ENCODE measurements at places on chromosomes 16 and 17.

DNA sequence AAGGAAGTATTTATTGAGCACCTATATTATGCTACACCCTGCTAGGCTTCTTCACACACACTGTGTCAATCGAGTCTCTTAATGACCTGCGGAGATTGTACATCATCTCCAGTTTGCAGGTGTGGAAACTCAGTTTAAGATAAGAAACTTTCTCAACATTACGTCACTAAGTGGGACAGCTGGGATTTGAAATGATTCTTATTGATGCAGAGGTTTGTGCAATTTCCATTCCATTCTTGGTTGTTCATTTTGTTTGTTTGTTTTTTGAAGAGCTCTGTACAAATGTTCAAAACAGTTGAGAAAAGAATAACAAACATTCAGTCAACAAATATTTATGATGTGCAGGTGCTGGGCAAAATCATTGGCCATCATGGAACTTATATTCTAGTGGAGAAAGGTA lies 84.8 kb downstream of the MAP2K6 start:
- no peak for DNase-seq

GRCh38 chr17:50218071-50218759 lies 16.8 kb upstream of the COL1A1 start:
- no peak for DNase-seq

- DNase-seq, result no peak
Observed at GRCh38 chr17:1785930-1786329, 24.1 kb downstream of the SERPINF1 start.

DNA sequence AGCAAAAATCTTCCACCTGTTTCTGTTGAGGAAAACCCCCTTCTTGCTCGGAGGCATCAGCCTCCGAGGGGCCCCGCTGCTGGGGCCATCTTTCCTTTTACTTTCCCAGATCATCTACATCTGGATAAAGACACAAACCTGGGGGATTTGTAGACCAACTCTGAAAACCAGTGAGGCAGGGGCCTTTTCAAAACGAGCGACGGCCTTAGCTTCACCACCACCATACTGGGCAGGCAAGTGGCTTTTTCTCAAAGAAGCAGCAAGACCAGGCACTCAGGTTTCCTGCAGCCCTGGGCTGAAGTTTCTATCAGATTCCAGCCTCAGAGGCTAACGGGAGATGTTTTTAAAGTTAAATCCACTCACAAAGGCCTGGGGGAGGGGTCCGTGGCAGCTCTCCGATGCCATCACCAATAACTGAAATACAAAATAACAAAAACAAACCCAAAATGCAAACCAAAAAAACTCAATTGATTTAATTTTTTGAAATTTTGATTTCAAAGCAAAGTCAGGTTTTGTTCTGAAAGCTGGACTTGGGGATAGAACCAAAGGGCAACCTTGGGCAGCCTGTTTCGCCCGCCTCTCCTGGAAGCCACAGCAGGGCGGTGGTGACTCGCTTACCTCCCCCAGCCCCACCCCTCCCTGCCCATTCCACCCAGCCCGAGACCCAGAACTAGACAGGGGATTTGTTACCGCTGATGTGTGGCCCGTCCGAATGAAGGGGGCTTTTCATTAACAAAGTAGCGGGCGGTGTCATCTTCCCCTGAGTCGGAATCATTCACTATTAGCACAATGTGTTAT lies 55.8 kb downstream of the SALL1 start:
- no peak for DNase-seq

DNA sequence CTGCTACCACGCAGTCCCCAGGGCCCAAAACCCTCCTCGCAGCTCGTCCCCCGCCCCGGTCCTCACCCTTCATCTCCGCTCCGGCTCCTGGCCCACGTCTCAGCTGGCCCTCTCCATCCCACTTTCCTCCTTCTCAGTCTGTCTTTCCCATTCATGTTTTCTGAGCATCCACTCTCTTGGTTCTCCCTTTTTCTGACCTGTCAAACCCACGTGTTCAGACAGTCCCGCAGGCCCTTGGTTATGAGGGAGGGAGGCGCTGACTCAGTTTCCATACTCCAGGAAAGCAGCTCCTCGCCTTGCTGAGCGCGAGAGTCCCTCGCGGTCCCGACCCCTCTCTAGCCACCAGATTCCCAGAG lies 392 bp upstream of the HID1 start:
- no peak for DNase-seq

DNA sequence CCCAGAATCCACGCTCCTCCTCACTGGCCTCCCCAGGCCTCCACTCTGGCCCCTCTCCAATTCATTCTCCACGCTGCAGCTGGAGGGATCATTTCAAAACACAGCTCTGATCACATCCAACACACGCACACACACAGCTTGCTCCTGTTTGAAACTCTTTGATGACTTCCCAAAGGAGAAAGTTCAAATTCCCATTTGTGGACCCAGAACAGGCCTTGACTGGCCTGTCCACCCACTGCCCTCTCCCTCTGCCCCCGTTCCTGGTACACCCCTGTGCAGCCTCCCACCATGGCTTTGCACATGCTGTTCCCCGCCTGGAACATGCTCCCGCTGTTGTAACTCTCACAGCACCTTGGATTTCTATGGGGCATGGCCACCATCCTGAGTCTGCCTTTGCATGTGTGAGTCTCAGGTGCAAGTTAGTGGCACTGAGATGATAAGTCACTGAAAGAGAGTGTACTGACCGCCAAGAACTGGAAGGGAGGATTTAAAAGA lies 100.0 kb downstream of the GSG1L start:
- DNase-seq, result no peak

- DNase-seq, result no peak
Observed at GRCh38 chr17:65283704-65284103, 146.5 kb downstream of the RGS9 start.

DNA sequence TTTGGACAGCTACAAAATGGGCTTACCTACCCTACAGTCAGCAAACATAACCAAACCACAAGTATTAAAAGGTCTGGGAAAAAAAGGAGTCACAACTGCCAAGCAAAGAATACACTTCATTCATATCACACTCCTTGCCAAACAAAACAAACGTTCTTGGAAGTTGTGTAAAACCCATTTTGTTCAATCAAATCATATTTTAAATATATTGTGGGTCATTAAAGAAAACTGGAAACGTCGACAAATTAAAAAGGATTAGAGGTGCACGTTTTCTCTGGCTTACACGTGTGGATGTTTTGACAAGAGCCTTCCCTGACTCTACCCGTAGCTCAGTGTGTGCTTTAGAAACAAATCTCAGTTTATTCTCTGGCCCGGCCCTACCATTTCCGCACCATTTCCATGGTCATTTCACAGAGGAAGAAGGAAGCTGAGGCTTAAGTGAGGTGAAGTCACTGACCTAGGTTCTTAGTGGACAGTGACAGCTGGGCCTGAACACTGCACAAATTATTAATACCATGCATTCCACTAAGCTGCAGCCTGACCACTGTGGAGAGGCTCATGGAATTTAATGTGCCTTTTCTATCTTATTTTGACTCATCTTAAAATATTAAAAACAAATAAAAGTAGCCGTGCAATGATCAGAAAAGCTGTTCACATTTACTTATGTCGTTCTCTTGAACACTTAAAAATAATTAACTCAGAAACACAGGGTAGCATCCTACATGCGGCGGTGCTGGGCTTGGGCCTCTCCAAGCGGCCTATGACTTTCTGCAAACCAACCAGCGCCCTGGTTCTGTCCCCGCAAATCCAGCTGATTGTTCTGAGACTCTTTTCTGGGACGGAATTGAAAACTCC lies 968 bp downstream of the CEP112 start:
- peak; percentile 52 for DNase-seq

DNA sequence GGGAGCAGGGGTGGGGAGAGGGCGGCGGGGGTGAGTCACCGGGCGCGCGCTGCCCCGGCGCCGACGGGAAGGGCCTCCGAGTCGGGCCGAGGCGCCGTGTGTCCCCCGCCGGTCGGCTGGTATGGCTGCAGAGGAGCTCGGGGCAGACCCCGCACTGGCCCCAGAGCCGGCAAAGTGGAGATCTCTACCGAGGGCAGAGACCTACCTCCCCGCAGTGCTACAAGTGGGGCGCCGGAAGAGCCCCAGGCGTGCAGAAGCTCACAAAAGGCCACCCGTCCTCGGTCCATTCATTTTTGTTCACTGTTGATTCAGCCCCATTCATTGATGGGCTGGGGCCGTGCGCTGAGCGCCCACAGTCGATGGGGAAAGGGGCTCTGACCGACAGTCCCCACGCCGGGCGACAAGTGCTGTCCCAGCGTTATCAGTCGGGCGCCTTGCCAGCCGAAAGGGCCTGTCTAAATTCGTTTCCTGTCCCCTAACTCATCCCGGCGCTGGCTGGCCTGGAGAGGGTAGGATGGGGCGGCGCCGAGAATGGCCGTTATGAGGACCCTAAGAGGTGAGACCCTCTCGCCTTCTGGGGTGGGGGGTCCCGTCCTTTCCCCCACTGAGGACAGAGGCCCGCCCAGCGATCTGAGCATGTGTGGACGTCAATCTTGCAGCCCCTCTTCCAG lies 709 bp upstream of the ENO3 start:
- DNase-seq, result no peak

DNA sequence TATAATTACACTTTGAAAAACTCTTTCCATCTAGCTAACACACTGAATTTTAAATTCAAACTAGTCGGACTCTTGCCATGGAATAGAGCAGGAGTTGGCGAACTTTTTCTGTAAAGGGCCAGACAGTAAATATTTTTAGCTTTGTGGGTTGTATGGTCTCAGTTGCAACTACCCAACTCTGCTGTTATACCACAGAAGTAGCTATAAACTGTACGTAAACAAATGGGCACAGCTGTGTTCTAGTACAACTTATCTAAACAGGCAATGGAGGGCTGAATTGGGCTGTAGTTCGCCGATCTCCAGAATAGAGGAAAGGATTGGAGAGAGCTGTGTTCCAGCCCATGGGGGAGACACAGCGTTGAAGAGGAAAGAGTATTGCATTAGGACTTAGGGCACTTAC lies 8.7 kb downstream of the CNTROB start:
- no peak for DNase-seq

- DNase-seq, result no peak
Observed at GRCh38 chr16:75644240-75645012, 3.0 kb downstream of the KARS1 start.

DNA sequence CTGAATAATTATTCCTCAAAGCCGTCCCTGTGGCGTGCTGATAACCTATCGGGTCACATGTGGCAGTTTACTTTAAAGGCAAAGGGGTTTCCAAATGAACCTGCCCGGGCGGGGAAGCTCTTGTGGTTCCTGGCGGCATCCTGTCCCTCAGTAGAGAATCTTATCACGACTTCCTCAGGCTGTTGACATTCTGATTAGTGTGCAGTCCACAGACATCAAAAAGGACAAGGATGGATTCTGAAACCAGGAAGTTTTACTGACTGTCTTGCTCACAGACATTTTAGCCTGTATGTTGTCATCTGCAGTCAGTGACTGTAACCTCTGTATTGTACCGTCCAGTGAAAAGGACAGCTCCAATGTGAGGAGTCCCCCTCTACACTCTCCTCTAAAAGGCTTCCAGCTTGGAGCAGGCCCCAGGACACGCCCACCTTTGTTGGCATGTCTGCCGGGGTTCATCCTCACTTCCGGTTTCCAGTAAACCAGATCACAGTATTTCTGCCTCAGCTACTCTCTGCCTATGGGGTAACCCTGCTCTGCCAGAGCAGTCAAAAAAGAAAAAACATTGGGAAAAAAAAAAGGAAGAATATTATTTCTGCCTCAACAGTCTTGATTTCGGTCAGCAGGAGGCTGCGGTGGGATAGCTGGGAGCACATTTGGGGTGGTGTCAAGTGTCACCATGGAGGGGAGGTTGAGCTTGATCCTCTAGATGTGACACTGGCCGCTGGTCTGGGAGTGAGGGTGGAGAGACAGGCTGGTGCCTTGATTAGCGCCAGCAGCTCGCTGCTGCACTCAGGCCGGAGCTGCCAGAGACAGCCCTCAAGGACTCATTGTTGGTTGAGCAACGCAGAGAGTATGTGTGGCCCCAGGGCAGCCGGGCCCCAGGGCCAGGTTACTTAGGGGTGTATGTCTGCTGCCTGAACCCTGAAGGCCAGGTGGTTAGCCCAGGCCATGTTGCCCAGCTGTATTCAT lies 89.0 kb upstream of the DNAH17 start:
- peak; percentile 71 for DNase-seq

DNA sequence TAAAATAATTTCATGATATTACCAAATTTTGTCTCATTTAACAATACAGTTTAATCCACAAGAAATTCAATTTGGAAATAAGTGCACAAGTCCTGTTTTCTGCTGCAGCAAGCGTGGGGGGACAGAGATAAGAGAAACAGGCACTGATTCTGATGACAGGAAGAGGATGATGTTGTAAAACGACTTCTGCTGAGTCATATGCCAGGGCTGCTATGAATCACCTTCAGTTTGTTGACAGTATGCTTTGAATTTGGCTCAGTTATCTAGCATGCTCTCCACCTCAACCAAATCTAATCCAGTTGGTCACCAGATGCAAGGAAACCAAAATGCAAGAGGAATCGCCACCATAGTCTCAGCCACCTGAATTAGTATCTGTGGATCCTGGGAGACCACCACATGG lies 244.1 kb upstream of the MON1B start:
- DNase-seq, result no peak

DNA sequence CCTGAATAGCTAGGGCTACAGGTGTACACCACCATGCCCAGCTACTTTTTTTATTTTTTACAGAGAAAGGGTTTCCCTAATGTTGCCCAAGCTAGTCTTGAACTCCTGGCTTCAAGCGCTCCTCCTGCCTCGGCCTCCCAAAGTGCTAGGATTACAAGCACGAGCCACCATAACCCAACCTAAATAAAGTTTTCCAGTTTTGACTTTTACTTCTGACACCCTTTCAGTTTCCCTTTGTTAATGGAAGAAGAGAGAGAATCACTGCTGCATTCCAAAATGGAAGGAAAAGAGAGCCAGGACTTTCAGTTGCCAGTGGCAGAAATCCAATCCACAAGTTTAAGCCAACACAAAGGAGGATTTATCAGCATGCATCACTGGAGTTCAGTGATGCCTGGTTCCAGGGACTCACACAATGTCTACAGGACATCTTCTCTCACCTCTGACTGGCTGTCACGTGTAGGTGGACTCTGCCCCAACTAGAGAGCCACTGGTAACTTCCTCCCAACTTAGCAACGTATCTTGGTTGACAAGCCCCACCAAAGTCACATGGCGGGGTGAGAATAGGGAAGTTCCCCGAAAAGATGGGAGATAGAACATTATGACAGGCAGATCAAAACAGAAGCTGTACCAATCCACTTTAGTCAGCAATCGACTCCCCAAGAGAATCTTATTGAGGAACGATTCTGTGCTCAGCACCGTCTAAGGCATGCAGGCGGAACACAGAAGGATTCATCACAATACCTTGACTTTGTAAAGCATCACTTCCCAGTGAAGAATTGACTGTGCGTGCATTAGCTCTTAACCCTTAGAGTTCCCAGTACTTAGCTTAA lies 46.5 kb downstream of the GAS7 start:
- DNase-seq, result no peak

DNA sequence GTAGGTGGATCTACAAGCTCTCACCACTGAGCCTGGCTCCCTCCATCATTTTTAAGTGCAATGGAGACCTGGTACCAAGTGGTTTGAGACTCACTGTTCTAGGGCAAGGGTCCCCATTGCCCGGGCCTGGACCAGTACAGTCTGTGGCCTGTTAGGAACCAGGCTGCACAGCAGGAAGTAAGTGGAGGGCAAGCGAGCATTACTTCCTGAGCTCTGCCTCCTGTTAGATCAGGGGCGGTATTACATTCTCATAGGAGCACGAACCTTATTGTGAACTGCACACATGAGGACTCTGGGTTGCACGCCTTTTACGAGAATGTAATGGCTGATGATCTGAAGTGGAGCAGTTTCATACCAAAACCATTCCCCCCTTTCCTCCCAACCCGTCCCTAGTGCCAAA lies 6.8 kb upstream of the ZNF594 start:
- no peak for DNase-seq

- DNase-seq, result no peak
Observed at GRCh38 chr17:1553354-1554266, 9.0 kb downstream of the PITPNA start.

Data from GM03348 (cell line).